ENCODE measurements at places on chromosomes 2 and 18.

DNA sequence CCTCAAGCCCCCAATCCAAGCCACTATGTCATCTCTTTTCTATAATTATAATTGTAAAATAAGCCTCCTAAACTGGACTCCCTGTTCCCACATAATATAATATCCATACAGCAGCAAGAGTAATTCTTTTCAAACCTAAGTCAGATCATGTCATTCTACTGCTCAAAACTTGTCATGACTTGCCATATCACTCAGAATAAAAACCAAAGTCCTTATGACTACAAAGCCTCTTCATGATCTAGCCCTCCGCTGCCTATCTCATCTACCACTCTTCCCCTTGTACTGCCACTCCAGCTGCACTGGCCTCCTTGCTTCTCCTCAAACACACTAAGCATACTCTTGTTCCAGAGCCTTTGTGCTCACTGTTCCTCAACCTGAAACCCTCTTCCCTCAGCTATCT is 69.9 kb downstream of the MEMO1 start:
- no peak for DNase-seq

DNA sequence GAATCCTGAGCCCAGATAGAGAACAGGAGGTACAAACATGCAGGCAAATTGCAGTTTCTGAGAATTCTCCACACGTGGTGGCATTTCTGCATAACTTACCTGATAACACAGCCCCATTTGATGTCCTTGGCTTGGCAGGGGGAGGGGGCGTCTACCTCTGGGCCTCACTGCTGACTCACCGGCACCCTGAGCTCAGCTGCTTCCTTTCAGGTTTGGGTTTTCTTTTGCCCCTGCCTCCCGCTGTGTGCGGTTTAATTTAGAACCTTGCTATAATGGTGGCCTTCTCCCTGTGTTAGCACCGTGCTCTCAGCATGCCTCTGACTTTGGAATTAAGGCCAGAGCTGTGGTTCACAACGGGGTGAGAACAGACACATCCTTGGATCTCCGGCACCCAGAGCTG is 4.4 kb downstream of the CTIF start:
- DNase-seq: no peak

- no peak for DNase-seq
These were observed 7.5 kb downstream of the PROM2 start for GRCh38 chr2:95281786-95282185.

DNA sequence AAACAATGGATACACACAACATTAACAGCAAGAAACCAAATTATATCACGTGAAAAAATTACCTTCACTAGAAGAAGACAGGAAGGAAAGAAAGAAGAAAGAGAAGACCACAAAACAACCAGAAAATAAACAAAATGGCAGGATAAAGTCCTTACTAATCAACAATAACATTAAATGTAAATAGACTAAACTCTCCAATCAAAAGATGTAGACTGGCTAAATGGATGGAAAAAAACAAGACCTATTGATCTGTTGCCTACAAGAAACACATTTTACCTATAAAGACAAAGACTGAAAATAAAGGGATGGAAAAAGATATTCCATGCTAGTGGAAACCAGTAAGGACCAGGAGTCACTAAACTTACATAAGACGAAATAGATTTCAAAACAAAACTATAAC is 167.0 kb upstream of the ZC3H15 start:
- no peak for DNase-seq

- no peak for DNase-seq
These were observed 86.3 kb downstream of the ACTR2 start for GRCh38 chr2:65313954-65314256.

- no peak for DNase-seq
These were observed 61.4 kb downstream of the XDH start for GRCh38 chr2:31353179-31353578.

GRCh38 chr18:24076950-24077349 is 61.9 kb upstream of the CABYR start:
- DNase-seq: no peak

- DNase-seq: peak; percentile 75
These were observed 2.4 kb downstream of the CTIF start for GRCh38 chr18:48541026-48541746.

GRCh38 chr18:1510542-1511179 is 606.0 kb downstream of the ADCYAP1 start:
- no peak for DNase-seq

DNA sequence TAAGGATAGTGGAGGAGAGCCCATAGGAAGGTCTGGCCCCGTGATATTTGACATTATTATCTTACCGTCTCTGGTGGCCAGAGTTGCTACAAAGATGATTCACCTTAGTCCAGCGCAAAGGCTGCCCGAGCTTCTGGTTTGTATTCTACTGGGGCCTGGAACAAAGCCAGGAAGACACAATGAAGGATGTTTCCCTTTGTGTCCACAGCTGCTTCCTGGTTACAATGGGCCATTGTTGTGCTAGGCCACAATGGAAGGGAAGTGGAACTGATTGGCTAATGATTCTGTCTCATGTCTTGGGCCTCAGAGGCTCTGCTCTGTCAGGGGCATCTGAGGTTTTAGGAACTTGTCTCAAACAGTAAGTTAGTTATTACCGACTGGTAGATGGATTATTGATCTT is 132.2 kb downstream of the TDRD15 start:
- DNase-seq: no peak

- DNase-seq: no peak
These were observed 64.7 kb downstream of the TEX51 start for GRCh38 chr2:126963390-126963789.

DNA sequence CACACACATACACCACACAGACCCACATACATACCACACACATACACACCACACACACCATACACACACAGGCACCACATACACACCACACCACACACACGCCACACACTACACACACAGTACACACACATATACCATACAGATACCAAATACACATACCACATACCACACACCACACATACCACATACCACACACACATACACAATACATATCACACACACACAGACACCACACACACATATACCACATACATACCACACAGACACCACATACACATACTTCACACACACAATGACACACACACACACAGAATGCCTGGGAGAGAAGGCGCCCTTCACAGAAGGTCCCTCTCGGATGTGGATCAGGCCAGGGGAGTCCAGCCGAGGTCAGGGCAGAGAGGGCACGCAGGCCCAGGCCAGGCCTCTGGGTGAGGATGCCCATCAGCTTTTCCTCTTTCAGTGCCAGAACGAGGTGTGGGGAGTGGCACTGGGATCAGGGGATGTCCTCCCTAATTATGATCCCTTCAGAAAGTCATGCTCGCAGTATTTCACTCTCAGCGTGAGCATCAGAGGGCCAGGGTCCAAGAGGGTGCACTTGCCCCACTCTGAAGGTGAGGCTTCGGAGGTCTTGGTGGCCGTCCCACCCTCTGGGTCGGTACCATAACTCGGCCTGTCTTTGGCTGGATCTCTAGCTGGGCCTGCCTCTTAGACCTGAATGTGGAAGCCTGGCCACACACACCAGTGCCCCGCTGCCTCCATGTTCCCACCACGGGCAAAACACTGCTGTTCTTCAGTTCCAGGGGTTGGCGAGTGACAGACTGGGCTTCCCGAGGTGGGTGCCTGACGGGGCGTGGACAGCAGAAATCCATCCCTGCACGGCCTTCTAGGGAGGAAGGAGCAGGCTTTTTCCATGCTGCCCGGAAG is 70.6 kb upstream of the ODC1 start:
- no peak for DNase-seq

DNA sequence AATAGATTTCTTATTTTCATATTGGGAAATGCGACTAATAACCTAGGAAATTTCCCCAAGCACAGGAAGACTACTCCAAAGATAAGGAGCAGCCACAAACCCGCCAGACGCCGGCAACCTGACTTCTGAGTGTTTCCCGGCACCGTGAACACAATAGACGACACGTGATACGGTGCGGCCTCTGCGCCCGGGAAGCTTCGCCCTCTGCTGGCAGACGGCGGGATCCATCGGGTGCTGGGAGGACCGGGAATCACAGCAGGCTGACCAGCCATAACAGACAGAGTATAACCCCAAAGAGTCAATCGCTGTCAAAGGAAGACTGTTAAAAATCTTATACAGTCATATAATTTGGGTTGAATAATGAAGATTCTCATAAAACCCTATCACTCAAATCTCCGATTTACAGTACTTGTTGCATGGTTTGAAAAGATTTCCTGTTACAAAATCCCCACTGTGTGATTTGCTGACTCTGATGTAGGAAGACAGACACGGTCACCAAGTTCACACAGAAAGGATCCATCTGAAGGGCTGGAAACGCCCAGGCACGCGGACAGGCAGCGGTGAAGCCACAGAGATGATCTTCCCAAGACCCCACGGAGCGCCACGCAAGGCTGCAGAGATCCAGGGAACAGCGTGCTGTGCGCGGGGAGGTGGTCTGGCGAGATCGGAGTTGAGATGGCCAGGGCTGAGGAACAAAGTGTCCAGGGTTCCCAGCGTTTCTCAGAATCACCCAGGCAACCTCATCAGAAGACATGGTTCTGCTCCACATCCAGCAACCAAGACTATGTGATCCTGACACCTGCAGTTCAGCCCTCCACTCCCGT is 73.8 kb downstream of the EIPR1 start:
- DNase-seq: peak; percentile 91

- no peak for DNase-seq
These were observed 479.3 kb downstream of the IRS1 start for GRCh38 chr2:226320076-226320948.

- no peak for DNase-seq
These were observed 85.4 kb upstream of the ZCCHC2 start for GRCh38 chr18:62437235-62438017.

DNA sequence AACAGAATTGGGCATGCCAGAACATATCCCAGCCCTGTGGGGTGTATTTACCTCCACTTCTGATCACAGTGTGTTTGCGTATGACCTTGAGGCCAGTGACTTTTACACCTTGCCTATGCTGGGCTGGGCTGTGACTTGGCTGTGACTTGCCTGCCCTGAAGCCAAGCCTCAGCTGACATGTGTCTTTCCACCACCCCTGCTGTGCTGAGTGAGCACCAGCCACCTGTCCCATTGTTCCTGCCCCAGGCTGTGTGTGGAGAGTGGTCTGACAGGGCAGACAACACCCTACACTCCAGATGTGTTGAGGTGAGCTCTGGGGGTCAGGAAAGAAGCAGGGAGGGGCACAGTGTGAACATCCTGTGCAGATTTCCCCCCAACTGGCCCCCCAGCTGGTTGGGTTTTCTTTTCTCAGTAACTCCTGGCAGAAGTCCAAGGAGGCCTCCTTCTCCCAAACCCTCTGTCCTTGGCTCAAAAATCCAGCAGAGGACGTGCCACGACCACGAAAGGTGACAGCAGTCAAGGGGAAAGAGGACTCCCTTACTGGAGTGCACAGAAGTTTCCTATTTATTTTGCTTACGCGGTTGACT is 5.1 kb upstream of the STEAP3 start:
- DNase-seq: no peak

- DNase-seq: no peak
These were observed 59.3 kb upstream of the ITM2C start for GRCh38 chr2:230805353-230806017.

DNA sequence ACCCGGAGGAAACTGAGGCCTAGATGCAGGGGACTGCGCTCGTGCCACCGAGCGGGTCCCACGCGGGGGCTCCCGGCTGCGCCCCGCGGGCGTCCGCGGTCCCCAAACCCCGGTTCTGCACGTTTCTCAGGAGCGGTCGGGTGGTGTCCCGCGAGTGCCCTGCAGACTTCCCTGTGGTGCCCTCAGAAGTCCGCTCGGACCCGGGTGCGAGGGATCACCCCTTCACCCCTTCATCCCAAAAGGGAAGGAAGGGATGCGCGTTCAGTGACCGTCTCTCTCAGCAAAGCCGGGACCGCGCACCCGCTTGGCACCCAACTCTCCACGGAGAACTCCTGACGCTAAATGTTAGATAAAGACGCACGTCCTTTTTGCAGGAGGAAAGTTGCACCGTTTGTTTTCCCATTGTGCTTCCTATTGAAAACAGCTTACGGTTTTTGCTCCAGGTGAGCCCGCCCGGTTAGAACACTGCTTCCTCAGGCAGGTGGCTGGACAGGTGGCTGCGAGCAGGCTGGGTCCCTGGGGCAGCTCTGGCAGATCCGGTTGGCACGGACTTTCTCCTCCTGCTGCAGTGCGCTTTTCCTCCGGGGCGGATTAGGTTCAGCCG is 779 bp downstream of the DGKD start:
- DNase-seq: no peak

DNA sequence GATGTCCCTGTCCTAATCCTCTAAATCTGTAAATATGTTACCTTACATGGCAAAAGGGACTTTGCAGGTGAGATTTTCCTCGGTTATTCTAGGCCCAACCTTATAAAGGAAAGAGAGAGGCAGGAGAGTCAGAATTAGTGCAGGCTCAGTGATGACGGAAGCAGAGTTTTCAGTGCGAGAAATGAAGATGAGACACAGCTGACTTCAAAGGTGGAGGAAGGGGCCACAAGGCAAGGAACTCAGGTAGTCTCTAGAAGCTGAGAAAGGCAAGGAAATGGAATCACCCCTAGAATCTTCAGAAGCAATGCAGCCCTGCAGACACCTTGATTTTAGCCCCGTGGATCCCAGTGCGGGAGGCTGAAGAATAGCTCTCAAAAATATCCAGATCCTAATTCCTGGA is 7.2 kb upstream of the LCLAT1 start:
- DNase-seq: no peak

- no peak for DNase-seq
These were observed 34.3 kb upstream of the TXNDC2 start for GRCh38 chr18:9851511-9851910.

DNA sequence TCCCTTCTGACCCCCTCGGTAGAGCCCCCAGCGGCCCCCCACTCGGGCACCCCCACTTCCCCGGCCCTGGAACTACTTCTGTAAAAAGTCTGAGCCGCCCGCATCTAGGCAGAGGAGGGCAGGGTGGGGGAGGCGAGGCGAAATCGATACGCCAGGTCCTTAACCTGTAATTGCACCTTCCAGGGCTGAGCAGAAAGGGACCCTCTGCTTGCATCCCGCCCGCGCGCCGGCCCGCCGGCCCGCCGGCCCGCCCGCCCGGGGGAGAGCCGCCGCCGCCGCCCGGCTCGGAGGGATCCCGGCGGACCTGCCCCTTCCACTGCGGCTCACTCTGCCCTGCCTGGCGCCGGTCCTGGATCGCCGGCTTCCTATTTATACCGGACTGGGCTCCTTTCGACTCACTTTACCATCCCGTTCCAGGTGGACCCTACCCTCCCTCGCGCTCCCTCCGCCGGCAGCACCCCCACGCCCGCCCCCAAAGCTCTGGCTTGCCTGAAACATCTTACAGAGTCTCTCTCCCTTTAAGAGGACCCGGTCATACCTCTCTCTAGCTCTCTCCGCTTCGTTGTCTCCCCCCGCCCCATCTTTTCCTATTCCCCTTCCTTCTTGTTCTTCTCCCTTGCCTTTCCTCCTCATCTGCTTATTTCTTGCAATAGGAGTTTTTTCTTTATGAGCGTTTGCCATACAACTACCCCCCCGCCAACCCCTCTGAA is 797 bp downstream of the KLHL14 start:
- DNase-seq: peak; percentile 63

GRCh38 chr2:13508671-13509070 is 791.9 kb downstream of the TRIB2 start:
- no peak for DNase-seq

Measured in nephron progenitor cell (in vitro differentiated cells).